ENCODE measurements at places on chromosomes 12 and 14. TPM values are rescaled to one million over a fixed set of nuclear protein-coding genes. Genes with fewer than 3 reads are reported as not detected.

Gene POLR3B
- total RNA-seq, result 13.0 TPM

Gene SLC25A47
- total RNA-seq, result not detected

Gene PPP4R4
- total RNA-seq, result 3.2 TPM

Gene TMEM229B
- total RNA-seq, result 0.33 TPM

Gene LRP10
- total RNA-seq, result 48.4 TPM

Measured in uterine smooth muscle cell (primary cell).